Activated naive CD4-positive, alpha-beta T cell (primary cell): ENCODE measurements at places on chromosomes 2 and 18.

DNA sequence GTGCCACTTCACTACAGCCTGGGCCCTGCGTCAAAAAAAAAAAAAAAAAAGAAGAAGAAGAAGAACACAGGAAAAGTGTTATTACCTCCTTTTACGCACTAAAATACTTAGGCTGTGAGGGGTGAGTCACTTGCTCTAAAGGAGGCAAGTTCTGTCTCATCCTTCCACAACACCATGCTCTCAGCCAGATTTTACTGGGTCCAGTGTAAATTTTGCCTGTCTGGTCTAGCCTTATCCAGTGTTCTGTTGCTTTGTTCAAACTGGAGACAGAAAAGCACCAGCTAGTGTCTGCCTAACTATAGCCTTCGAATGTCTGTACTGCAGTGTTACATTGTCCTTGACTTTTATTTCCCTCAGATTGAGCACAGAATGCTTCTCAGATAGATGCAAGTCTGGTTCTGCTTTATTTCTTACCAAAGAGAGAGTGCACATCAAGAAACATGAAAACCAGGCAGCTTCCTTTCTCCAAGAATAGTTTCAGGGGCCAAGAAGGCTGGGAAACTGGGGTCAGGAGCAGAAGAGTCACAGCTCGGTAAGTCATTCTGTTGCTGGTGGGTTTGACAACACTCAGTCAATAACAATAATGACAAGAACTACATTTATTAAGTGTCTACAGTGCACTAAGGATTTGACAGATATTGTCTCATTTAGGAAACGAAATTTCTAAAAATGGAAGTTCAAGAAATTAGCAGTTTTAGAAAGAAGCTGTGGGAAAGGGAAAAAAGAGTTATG is 3.1 kb upstream of the MSGN1 start:
- no peak for DNase-seq

GRCh38 chr2:67453310-67453709 is 56.2 kb downstream of the ETAA1 start:
- DNase-seq, result no peak

GRCh38 chr2:127196998-127197397 is 23.1 kb downstream of the CYP27C1 start:
- no peak for DNase-seq

DNA sequence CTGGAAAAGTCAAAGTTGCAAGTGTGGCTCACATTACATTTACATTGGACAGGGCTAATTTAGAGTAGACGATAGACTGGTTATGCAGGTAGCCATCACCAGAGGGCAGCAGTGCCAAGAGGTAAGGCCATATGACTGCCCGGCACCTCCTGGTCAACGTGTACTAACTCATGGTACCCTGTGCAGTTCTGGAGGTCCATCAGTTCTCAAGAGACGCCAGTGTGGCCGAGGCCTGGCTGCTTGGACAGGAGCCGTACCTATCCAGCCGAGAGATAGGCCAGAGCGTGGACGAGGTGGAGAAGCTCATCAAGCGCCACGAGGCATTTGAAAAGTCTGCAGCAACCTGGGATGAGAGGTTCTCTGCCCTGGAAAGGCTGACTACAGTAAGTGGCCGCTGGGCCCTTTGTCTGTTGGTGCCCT is 65.8 kb upstream of the EML6 start:
- DNase-seq, result no peak

DNA sequence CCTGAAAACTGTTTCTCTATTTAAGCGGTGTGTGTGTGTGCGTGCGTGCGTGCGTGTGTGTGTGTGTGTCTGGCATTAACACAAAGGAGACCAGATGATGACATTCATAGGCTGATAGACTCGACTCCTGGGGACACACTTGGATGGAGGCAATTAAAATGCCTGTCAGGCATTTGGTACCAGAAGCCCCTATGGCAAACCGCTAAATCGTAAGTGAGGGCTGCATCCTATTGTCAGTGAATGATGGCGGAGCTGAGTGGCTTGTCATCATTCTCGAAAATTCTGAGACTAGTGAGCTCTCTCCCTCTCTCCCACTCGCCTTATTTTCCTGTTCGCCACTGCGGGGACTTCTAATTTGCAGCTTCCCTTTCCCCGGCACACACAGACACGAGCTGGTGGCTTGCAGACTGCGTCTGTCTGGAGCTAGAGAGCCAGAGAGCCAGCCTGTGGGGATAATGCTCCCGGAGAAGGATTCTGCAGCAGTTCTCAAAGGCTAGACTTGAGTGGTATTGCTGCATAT is 155.4 kb downstream of the MAP2 start:
- no peak for DNase-seq

DNA sequence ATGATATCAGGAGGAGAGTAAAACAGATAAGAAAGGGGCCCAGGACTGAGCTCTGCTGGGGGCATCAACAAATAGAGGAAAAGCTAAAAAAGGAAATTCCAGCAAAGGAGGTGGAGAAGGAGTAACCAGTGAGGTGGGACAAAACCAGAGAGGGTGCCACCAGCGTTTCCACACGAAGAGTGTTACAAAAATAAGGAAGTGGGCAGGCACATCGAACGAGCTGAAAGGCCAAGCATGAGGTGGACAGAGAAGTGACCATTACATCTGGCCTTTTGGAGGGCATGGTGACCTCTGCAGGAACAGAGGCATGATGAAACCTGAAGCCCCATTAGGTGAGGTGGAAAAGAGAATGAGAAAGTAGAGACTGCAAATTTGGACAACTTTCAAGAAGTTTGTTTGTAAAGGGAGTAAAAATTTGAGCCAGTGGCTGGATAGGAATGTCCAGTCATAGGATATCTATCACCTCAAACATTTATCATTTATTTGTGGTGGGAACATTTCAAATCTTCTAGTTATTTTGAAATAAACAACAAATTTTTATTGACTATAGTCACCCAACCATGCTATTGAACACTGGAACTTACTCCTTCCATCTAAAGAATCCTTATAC is 18.4 kb upstream of the VIT start:
- no peak for DNase-seq

DNA sequence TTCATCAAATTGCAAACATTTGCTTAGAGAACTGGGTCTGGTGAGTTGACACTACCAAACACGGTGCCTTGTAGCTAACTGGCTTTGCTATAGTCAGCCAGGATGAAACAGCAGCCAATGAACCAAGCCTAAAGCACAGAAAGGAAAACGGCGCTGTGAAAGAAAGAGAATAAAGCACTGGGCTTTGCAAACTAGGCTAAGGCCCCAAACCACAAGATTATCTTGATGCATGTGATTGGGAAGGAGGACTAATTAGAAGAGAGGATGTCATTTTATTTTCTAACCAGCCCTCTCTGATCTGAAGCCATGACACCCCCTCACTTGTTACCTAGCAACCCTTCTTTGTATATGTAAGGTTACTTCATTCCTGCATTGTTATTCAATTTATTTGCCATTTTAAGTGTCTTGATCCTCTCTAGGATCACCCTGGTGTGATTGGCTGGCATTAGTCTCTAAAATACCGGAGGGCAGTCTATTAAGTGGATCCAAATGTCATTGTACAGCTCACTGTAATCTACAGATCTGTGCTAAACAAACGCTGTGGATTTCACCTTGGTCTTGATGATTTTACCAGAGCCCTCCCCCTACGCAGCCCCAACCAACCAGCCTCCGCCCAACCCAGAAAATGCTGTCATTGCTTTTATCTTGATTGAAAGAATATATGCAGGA is 395.4 kb upstream of the ACVR2A start:
- no peak for DNase-seq

DNA sequence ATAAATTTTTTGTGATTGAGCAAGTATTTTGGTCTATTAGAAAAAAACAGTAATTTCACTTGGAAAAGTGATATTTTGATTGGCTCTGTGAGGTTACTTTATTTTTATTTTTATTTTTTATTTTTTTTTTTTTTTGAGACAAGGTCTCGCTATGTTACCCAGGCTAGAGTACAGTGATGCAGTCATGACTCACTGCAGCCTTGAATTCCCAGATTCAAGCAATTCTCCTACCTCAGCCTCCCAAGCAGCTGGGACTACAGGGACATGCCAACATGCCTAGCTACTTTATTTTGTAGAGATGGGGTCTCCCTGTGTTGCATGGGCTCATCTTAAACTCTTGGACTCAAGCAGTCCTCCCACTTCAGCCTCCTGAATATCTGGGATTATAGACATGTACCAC is 60.9 kb upstream of the MGAT5 start:
- DNase-seq, result no peak

DNA sequence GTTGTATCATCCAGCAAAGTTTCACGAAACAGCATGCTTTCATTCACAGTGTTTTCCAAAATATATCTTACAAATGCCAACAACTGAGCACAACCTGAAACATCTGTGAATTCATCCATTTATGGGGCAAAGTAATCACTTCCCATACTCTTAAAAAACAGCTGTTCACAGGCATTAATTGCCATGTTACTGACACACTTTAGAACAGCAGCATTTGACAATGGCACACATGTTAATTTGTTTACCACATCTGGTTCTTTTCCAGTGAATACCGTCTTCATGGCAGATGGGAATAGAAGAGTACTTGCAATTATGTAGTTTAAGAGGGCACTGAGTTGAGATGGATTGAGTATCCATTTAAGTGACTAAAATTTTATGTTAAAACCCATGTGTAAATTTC is 347.4 kb upstream of the LRP1B start:
- DNase-seq, result no peak

DNA sequence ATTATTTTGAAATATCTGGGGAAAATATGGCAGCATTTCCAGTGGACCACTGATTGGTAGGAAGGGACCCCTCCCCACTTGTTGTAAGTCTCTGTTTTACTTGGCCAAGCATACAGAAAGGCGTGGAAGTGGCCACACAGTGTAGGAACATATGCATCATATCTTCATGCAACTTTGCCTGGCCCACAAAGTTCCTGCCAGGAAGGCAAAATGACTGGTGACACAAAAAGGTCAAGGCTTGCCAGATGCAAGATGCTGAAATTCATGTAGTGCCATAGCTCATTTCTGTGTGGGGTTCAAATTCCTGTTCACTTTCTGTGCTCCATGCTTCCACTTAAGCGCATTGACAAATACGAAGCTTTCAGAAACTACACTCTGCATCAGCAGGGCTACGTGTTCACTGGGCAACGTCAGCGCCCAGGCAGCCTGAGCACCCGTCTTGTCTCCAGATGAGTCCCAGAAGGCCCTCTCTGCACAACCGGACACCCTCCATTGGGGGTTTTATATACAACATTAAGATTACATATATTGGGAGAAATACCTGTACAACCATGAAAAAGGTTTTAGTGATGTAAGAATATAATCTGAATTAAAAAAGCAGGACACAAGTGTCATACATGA is 3.6 kb downstream of the DYNC2LI1 start:
- DNase-seq, result no peak

DNA sequence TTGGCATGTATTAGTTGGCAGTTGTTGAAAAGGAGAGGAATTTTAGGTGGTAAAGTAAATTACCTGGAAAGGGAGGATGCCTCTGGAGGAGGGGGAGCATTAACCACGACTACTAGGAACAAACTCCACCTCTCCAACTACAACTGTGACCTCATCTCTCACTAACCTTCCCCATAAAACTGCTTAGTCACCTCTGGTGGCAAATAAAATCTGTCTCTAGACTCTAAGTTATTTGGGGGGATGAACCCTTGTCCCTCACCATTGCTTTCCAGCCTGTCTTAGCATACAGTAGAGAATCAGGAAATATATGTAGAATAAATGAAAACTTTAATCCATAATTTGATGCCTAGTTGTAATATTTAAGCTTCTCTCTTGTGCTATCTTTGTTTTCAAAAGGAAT is 27.6 kb upstream of the MYO1B start:
- no peak for DNase-seq

DNA sequence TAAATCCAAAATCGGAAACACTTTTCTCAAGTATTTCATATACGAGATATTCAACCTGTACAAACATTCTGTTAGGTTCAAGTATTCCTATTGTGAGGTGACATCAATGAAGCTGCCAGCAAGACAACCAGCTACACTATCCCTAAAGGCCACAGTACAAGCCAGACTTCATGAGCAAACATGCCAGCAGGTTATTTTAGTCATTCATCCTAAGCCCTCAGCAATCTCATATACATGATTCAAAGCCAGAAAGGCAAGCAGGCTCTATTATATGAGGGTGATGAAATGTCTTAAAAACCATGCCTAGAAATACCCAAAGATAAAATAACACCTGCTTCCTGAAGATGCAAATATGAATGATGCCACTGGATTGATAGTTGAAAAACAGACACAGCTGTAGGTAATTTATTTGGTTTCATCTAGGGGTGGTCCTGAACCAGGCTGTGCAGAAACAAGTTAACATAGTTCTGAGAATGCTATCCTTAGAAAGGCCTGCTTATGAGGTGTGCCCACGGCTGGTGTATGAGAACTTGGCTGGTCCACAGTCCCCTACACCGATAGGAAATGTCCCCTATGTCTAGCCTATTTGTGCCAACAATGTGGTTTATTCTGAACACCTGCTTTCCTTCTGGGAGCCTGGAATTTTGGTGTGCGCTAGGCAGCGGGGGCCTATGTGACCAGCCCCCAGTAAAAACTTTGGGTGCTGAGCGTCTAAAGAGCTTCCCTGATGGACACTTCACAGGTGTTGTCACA is 48.2 kb upstream of the KIDINS220 start:
- DNase-seq, result no peak

- no peak for DNase-seq
Observed at GRCh38 chr18:59631583-59632181, 65.5 kb downstream of the CCBE1 start.

DNA sequence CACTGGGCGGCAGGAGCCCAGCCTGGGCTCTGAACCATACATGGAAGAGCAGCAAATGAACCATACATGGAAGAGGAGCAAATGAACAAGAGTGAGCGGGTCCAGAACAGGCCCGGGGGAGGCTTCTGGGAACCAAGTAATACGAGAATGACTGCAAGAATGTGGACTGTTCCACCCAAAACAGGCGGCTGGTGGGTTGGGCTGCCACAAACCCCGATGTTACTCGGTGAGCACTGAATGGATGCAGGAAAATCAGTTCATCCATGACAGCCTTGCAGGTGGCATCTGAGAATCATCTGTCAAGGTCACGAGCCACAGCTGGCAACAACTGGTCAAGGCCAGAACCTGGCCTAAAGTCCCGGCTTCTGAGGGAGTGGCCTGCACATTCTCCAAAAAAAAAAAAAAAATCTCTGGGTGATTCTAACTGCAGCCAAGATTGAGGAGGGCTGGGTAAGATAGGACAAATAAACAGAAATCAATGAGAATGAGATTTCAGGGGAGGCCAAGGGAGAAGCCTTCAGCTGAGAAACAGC is 106.1 kb downstream of the ZNF516 start:
- DNase-seq, result no peak

- no peak for DNase-seq
Observed at GRCh38 chr2:176653479-176654443, 384.5 kb downstream of the MTX2 start.

GRCh38 chr18:24860978-24861680 is 400.7 kb downstream of the HRH4 start:
- DNase-seq, result no peak

- no peak for DNase-seq
Observed at GRCh38 chr2:166517533-166518061, 23.5 kb upstream of the SCN7A start.

- DNase-seq, result no peak
Observed at GRCh38 chr2:44075541-44075940, 79.8 kb upstream of the LRPPRC start.
